ENCODE measurements at places on chromosomes 6 and 20. TPM values are rescaled to one million over a fixed set of nuclear protein-coding genes. Genes with fewer than 3 reads are reported as not detected.
A peak's percentile ranks its signal among the peaks of the same experiment; 100 is the strongest.

The TRIM15 gene
- polyA plus RNA-seq = not detected

The TXLNB gene
- 6.4 TPM for polyA plus RNA-seq

The RNF182 gene
- polyA plus RNA-seq = 0.50 TPM

The NHLRC1 gene
- polyA plus RNA-seq = 1.7 TPM

The SPATS1 gene
- polyA plus RNA-seq = not detected

The MLN gene
- polyA plus RNA-seq = not detected

The DEFB124 gene
- polyA plus RNA-seq = 0.82 TPM

The IDH3B gene
- polyA plus RNA-seq = 105 TPM

The TNFRSF21 gene
- 18.3 TPM for polyA plus RNA-seq

The CCN2 gene
- 191 TPM for polyA plus RNA-seq

The FOXC1 gene
- 21.2 TPM for polyA plus RNA-seq

DNA sequence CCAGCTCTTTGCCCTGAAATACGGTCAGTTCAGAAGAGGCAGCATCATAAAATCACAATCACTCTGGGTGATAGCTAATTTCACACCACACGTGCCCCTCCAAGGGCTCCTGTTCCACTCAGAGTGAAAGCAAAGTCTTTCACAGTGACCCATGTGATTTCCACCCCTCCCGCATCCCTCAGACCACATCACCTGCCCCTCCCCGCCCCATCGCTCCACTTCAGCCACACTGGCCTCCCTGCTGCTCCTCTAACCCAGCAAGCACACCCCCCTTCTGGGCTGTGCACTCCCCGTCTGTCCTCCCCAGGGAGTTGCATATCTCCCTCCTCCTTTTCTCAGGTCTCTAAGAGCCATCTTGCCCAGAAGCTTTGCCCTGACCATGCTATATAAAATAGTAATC is 74.5 kb downstream of the PSMG4 start:
- no peak for DNase-seq

DNA sequence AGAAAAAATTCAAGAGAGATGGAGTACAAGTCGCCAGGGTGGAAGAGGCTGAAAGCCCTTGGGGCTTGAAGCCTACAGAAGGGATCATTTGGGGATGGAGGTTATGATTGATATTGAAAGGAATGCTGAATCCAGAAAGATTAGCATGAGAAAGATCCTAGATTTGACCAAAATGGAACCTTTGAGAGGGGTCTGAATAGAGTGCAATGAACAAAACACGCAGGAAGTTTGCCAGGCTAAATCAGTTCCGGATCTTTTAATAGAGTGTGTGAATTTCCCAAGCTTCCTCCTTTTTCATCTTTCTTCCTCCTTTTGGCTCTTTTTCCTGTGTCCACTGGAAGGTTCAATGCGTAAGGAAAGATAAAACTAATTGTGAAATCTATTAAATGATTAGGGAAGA is 15.3 kb downstream of the IPCEF1 start:
- DNase-seq = no peak

DNA sequence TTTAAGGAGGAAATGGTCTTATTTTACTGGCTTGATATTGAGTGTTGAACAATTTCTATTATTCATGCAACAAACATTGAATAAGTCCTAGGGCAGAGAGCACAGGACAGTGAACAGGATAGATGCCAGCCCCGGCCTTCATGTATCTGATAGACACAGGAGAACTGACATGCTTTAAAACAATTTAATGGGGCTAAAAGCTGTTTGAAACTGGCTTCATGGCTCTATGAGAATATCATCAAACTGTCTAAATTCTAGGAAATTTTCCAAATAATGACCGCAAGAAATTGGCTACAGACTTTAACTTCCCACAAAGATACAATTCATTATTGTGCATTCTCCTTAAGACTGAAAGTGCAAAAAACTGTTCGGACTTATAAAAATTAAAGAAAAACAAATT is 69.0 kb downstream of the ID4 start:
- no peak for DNase-seq

GRCh38 chr6:4925580-4925979 is 78.3 kb downstream of the RPP40 start:
- DNase-seq = no peak

- no peak for DNase-seq
These were observed 5.4 kb downstream of the TRERF1 start for GRCh38 chr6:42446370-42446769.

- no peak for DNase-seq
These were observed 271.3 kb downstream of the BMP7 start for GRCh38 chr20:56995149-56995548.

GRCh38 chr6:75813476-75814250 is 64.6 kb downstream of the MYO6 start:
- no peak for DNase-seq

DNA sequence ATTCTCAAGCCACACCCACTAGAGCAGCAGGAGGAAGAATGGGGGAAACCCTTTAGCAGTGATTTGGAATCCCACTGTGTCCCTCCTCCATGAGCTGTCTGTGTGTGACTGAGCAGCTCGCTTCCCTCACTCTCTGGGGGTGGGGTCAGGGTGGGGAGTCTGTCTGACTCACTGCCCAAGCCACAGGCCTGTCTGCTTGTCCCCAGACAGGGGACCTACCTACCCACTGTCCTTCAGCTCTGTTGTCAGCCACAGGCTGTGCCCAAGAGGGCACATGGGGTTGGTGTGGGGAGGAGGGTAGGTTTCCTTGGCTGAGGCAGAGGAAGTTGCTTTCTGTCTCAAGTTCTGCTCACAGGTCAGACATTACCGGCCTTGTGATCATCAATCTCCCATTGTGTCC is 127.0 kb downstream of the MAFB start:
- no peak for DNase-seq

DNA sequence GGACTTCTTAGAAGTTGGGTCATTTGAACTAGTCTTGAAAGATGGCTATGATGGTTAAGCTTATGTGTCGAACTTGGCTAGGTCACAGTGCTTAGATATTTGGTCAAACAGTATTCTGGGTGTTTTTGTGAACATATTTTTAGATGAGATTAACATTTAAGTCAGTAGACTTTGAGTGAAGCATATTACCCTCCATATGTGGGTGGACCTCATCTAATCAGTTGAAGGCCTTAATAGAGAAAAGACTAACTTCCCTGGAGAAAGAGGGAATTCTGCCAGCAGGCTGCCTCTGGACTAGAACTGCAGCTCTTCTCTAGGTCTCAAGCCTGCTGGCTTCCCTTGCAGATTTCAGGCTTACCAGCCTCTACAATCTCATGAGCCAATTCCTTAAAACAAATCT is 76.9 kb downstream of the RCAN2 start:
- DNase-seq = no peak

DNA sequence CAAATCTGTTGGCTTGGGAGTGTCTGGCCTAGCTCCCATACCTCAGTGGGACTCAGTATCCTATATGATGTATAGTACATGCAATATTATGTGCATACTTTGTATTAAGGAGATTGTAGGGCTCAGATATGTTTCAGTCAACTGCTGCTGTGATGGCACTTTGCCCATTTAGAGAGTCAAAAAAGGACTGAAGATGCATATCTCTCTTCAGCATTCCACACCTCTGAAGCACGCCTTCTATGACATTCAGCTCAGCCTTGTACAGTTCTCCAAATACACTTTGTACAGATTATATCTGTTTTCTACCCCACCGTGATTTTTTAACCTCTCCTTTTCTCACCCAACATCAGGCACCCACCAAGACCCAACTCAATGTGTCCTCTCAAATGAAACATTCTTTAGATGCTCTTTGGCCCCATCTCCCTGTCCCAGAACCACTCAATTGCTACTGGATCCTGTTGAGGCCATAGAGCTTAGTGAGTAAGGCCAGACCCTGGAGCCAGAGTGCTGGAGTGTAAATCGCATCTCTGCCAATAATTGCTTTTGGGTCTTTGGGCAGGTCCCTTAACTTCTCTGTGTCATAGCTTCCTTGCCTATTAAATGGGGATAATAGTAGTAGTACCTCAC is 15.6 kb downstream of the ENPP1 start:
- no peak for DNase-seq

- DNase-seq = no peak
These were observed 717.8 kb downstream of the EPHA7 start for GRCh38 chr6:92701425-92702096.

- no peak for DNase-seq
These were observed 108.6 kb upstream of the DOK5 start for GRCh38 chr20:54366669-54367344.

DNA sequence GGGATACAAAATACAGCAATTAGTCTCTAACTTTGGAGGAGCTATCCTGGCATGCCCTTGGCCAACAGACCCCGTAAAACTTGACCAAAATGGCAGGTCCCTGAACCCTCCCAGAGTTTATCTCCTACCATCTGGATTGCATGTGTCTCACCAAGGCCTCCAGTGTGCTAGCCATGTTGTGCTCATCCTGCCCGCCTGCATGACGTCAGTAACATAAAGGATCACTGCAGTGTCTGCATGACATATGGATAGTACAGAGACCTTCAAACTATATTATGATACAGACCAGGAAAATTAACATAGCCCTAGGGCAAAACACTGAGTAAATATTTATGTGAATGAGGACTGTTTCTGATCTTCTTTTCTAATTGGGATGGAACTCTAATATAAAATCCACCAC is 25.3 kb downstream of the CPXM1 start:
- DNase-seq = no peak

- DNase-seq = no peak
These were observed 2.2 kb downstream of the ADGRF4 start for GRCh38 chr6:47700596-47700995.

DNA sequence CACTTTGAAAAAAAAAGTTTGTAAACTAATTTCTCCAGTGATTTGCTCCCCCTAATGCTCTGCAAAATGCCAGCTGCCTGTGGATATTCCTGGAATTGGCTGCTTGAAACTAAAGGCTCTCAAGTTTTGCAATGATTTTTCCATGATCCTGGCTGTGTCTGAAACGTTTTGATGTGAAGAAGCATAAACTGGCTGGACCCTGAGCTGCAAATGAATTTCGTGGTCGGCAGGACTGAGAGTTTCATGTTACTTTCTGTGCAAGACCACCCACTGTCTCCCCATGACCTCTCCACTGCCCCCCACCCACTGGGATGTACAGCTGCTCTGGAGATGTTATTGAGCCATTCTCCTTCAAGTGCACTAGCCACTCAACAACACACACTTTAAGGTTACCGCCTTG is 171.3 kb upstream of the SSTR4 start:
- DNase-seq = no peak

GRCh38 chr6:148959501-148959900 is 212.7 kb downstream of the UST start:
- DNase-seq = no peak

DNA sequence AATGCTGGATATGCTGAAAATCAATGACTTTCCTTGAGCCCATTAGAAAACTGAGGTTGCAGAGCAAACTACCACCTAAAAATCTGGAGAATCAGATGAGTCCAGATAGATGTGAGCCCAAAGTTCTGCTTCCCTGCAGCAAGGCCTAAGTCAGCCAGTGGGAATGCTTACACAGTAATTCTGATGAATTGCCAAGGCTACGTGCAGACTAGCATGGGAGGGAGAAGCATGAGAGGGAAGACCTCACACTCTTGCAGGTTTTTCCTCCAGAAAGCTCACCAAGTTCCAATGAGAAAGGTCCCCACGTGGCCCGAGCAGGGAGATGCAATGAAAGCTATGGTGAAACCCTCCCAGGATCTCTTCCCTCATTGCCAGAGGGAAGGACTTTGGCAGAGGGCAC is 104.8 kb upstream of the SIRPA start:
- DNase-seq = no peak

GRCh38 chr6:33416386-33417127 is 1.4 kb downstream of the CUTA start:
- DNase-seq = no peak

- no peak for DNase-seq
These were observed 107.6 kb downstream of the SLC23A2 start for GRCh38 chr20:4893709-4894108.

DNA sequence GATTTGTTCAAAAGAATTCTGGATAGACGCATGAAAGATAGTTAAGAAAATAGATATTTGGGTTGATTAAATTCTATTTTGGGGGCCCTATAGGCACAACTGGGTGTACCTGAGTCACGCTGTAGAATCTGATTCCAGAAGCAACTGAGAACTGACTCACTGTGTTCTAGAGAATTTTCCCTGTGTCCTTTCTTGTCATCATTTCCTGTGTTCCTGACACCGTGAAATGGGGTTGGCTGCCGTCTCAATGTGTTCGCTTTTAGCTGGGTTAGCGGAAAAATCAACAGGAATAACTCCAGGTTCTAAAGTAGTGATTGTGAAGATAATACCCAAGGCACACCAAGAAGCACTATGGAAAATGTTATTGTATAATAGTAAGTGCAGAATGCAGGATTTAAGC is 5.0 kb downstream of the GCNT2 start:
- DNase-seq = no peak

GRCh38 chr6:36340618-36341454 is 4.1 kb upstream of the BNIP5 start:
- peak; percentile 83 for DNase-seq

DNA sequence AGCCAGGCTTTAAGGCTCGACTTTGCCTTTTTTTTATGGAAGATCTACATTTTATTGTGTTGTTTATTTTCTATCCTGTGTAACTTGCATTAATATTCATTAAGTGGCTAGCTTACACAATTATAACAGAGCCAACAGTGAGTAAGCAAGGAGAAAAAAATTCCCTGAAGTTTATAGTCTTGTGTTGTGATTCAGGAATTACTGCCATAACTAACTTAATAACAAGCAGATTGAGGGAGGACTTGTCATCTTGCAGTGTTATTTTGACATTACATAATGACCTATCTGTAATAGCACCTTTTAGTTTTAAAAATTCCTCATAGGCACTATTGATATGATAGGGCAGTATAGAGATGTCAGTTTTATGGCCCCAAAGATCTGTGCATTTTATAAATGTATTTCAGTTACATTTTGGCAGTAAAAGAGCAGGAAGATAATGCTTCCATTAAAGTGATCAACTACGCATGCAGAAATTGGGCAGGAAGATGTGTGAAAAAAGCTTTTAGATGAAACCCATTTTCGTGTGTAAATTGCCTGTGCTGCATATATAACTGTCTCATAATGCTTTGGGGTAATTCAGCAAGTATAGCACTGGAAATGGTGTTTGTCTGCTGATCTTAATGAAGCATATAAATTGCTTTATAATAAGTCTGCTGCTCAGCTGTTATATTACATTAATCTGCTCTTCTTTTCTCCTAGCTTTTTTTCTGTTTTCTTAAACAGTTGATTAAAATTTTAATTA is 123.0 kb downstream of the SMAP1 start:
- no peak for DNase-seq

DNA sequence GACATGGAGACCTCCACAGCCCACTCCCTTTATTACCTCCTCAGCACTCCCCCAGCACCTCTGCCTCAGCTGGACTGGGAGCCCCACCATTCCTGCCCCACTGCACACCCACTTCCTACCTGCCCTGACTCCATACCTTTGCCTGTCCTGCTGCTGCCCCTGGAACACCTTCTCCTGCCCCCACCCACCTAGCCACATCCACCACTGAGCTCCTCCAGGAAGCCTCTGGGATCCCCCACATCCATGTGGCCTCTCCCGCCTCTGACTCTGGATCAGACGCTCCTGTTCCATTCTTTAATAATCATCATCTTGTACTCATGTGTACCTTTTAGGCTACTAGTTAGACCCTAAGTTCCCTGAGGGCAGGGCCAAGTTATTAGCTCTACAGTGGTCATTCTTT is 2.2 kb upstream of the SDCBP2 start:
- peak; percentile 14 for DNase-seq

GRCh38 chr20:37846573-37846972 is 56.4 kb upstream of the VSTM2L start:
- no peak for DNase-seq

Measured in ovary (tissue), 10 donors.